ENCODE measurements at places on chromosomes 2 and 18.

DNA sequence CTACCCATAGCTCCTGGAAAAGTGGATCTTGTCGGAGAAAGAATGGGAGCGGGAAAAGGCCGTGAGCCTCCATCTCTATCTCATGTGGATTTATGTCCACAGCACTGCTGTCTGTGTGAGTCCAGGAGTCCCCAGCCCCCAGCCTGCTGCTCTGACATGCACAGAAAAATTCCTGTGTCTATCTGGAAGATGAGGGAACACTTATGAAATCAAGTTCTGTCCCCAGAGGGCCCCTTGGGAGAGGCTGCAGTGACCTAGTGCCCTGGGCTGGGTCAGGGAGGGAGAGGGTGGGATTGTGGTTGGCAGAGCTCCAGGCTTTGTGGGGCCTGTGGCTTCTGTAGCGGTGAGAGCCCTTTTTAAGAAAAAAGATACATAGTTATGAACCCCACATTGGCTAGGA lies 37.6 kb downstream of the HJURP start:
- DNase-seq, result no peak

DNA sequence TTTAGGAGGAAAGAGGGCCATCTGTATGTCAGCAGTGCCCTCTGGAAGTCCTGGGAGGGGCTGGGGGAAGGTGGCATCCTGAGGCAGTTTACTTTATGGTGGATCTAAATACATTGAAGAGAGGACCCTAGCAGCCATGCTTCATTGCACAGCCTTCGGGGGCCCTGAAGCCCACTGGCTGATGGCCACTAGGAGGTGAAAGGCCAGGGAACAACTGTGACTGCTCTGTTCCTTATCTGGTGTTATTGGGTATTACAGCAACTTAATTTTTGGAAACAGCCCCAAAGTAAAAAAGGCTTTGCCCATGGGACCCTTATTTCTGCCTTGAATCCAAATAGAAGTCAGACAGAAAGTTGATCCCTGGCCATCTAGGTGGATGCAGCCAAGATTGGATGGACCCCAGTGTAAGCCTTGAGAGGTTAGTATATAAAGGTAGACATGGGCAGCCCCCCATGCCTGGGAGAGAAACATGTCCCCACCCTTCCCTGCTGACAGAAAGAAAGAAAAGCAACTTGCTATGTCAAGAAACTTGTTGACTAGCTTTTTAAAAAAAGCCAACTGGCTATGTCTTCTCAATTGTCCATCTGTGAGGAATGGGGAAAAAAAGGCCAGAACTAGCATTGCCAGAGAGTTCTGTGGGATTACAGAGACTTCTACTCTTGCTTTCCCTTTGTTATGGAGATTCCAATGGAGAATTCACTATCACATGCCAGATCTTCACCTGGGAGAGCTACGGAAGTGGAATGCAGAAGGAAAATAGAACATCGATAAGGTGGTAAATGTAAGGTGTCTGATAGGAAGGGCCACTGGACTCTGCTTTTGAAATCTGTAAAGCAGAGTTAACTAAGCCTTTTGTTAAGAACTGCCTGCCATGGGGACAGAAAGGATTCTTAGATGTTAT lies 58.6 kb upstream of the OSR1 start:
- DNase-seq, result no peak

- DNase-seq, result no peak
Measured at GRCh38 chr2:12895017-12895416, 178.3 kb downstream of the TRIB2 start.

- no peak for DNase-seq
Measured at GRCh38 chr2:60317844-60318243, 235.6 kb downstream of the BCL11A start.

DNA sequence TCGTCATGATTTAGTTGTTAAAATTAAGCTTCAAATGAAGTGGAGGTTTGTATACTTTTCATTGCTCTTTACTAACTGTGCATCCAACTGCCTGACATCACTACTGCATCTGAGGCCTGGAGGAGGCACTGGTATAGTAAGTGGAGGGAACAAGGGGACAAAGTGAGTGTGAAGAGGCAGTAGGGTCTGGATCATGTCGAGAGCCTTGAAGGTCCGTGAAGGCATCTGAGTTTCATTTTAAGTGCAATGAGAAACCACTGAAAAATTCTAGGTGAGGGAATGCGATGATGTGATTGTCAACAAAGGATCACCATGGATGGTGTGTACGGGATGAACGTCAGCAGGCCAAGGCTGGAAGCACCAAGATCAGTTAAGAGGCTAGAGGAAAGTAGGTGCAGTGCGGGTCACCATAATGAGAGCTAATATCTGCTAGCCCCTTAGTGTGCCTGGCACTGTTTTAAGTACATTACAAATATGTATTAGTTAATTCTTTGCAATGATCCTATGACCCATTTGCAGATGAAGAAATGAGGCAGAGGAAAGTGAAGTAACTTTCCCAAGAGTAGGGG lies 96.1 kb downstream of the CABYR start:
- no peak for DNase-seq

- peak; percentile 38 for DNase-seq
Measured at GRCh38 chr18:80200932-80201672, 46.2 kb downstream of the PARD6G start.
